Heart left ventricle (tissue), 16 donors: ENCODE measurements at places on chromosomes 1 and 21. TPM values are rescaled to one million over a fixed set of nuclear protein-coding genes. Genes with fewer than 3 reads are reported as not detected.

The GNAI3 gene
- 5.4 TPM for total RNA-seq

The PODN gene
- total RNA-seq, result 5.9 TPM

GRCh38 chr1:59104191-59104760 is 192.6 kb upstream of the FGGY start:
- no peak for DNase-seq

GRCh38 chr1:224800486-224801119 is 128.9 kb upstream of the DNAH14 start:
- no peak for DNase-seq

GRCh38 chr21:17602874-17603273 is 9.8 kb downstream of the BTG3 start:
- DNase-seq, result no peak

DNA sequence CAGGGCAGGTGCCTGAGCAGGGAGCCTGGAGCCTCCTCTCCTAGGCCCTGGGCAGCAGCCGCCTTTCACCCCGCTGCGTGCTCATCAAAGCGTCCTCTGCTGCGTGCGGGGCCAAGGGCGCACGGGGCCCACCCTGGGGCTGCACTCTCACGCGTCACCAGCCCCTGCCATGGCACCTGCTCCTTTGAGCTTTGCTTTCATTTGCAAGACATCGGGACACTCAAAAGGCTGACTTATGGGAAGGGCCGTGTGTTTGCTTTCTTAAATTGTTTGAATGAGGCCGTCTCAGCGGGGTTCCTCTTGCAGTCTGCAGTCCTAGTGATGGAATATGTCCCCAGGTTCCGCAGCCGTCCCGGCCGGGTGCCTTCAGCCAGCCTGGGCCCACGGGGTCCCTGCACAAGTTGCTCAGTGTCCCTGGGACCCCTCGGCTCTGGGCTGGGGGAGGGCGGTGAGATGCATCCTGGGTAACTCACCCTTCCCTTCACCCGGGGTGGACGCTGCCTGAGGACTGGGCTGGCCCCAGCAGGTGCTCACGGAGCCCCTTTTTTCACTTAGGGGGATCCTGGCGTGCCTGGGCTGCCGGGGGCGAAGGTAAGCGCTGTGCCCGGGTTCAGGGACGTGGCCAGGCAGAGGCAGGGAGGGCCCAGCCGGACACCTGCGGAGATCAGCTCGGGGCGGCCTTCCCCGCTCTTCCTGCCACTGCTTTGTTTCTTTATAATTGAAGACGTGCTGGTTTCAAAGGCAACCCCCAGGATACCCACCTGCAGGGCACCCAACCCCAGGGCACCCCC is 53.1 kb downstream of the SLC19A1 start:
- no peak for DNase-seq

DNA sequence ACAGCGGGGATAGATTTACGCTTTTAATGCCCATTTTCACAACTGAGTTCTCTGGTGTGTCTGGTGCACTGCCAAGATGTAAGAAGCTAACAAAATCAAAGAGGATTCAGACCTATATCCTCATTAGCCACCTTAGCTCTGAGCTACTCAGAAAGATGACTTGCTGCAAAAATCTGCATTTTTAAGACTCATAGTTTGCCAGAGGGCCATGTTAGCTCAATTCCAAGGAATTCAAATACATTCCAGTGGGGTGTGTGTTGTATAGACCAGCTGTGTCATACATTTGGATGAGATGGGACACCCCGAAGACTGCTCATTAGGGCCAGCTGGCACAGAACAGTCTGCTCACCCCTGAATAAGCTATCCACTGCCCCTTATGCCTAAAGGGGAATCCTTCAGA is 8.9 kb downstream of the DENND2D start:
- no peak for DNase-seq

DNA sequence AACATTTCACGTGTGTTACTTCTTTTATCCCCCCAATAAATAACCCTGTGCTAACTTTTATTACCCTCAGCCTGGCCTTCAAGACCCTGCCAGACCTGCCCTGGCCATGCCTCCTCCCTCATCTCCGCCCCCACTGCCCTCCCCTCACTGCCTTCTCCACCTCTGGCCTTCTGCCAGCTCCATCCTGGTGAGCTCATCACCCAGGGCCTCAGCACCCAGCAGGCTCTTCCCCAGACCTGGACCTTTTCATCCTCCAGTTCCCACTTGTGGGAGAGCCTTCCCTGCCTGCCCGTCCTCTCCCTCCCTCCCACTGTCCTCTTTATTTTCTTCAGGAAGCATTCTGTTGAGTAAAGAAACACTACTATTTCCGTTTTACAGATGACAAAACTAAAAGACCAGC is 72.0 kb downstream of the SLC66A1 start:
- peak; percentile 64 for DNase-seq

The IL22RA1 gene
- total RNA-seq, result not detected

GRCh38 chr1:212586206-212587015 is 22.1 kb upstream of the ATF3 start:
- DNase-seq, result no peak

DNA sequence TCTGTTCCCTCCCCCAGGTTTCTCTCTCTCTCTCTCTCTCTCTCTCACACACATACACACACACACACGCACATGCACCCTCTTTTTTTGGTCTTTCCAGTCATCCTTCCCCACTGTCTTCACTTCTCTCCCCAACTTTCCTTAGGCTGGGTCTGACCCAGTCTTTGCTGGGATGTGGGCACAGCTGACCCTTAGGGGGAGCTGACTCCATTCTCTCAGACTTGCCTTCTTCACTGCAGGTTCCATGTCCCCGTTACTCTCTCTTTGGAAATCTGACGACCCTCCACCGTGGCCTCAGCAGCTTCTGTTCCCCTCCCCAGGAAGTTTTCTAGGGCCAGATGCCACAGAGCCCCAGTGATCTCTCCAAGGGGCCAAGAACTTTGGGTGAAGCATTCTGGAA is 2.1 kb downstream of the DISP3 start:
- DNase-seq, result no peak

DNA sequence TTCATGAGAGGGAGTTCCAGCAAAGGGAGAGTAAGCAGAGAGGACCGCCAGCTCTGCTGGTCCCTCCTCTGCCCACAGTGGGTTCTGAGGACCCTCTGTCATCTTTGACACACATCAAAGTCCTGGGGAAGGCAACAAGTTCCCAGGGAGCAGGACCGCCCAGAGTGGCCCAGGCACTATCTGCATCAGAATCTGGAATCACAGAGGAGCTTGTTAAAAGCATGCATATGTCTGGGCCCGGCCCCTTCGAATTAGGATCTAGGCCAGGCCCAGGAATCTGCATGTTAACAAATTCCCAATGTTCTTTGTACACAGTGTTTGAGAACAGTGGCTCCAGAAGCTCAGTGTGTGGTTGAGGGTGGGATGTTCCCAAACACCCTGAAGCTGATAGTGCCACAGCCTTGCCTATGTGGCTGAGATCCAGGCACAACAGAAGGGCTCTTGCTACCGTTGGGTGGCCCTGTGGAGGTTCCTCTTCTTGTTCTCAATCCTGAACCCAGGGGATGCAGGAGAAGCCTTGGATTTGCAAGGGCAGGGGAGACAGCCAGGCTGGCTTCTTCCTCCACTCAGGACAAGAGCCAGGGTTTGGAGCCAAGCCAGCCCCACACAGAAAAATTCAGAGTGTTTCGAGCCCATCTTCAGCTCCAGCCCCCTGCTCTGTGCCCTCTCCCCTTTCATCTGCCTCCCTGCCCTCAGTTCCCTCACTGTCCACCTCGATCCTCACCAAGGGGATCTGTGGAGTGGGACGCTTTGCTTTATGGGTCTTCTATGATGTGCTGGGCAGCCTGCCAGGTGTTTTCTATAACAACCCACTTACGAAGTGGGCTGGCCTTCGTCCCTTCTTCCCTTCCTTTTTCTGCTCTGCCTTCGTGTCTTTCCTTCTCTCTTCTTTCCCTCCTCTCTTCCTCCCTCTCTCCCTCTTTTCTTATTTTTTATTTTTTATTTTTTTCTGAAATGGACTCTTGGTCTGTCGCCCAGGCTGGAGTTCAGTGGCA is 129.0 kb upstream of the TMPRSS2 start:
- DNase-seq, result no peak

GRCh38 chr1:104932030-104932915 is 1182.6 kb downstream of the AMY1C start:
- no peak for DNase-seq

GRCh38 chr1:183634429-183635065 is 1.0 kb downstream of the ARPC5 start:
- DNase-seq, result no peak

- no peak for DNase-seq
These were observed 98.7 kb upstream of the LHX8 start for GRCh38 chr1:75035536-75035935.

The ELAVL4 gene
- total RNA-seq, result not detected

DNA sequence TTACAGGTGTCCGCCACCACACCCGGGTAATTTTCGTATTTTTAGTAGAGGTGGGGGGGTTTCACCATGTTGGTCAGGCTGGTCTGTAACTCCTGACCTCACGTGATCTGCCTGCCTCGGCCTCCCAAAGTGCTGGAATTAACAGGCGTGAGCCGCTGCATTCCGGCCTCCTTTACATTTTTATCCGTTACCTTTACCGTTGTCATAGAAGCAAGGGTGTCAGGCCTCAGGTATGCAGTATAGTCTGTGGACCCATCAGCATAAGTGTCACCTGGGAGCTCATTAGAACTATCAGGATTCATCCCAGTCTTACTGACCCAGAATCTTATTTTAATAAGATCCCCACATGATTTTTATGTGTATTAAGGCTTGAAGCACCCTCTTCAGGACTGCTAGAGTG is 5.4 kb downstream of the CDC42 start:
- DNase-seq, result no peak

- no peak for DNase-seq
These were observed 28.1 kb downstream of the KMO start for GRCh38 chr1:241560146-241560848.

The VWA5B1 gene
- total RNA-seq, result 0.70 TPM

GRCh38 chr1:208923946-208924720 is 659.4 kb upstream of the CAMK1G start:
- no peak for DNase-seq

- peak; percentile 46 for DNase-seq
These were observed 6.3 kb downstream of the TMEM234 start for GRCh38 chr1:32215629-32216480.

DNA sequence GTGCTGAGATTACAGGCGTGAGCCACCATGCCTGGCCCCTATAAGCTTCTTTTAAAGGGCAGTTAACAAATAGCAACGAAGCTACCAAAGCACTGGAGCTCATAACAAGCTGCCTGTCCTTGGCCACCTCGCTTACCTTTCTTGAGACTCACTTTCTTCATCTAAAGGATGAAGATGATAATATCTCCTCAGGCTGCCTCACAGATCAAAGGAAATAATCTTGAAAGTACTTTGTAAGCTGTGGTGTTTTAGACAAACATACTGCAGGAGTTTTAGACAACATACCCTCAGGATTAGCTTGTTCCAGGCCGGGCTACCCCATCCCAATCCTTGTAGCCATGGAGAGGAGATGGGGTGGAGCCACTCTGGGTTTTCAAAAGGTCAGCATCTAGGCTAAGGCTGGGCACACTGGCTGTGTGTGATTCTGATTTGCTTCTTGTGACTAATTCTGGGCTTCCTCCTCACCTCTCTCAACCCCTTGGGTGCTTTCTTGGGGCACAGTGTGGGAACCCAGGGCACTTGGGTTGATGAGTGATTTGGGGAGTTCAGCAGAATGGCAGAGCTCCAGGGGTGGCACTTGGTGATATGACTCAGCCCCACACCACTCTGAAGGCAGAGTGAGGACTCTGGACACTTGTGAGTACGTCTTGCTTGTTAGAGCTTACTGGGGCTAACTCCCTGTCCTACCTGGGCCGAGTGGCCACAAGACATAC is 5.2 kb downstream of the GPR25 start:
- DNase-seq, result no peak

The MCOLN2 gene
- total RNA-seq, result not detected

GRCh38 chr1:192918259-192918658 is 109.4 kb downstream of the RGS2 start:
- DNase-seq, result no peak

The TRPM2 gene
- 0.97 TPM for total RNA-seq

DNA sequence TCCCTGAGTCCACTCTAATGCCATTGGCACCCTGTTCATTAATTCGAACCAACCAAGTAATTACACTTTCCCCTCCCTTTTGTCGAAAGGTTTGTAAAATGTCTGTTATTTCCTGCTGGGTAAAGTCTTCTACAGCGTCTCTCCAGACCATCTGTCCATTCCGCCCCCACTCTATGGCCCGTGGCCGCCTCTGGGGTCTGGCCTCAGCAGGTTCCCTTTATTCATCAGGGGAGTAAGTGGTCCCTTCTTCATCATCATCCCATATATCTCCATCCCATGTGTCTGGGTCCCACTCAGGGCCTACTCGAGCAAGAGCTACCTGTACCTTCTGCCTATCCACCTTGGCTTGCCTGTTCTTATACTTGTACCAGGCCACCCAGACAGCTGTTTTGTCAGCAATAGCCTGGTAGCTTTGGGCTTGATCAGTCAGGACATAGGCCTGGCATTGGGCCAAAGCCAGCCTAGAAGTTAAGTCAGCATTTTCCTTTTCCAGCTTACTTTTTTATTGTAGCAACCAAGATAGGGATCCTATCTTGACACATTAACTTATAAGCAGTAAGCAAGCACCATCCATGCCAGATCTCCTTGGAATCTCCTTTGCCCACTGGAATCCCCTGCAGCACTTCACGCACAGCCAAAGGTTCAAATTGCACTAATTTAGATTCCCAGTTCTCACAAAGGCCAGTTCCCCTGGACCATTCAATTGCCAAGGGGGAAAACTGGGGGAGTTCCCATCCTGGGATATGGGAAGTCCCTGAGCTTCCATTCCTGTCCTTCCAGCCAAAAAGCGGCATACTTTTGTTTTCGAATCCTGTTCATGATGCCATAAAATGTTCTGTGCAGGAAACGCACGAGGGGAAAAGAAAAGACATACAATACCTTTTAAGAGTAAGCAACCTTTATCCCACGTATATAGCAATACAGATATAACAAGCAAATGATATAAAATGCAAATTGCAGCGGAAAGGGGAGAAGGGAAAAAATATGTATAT is 6.6 kb upstream of the STUM start:
- DNase-seq, result no peak

GRCh38 chr1:28436211-28436769 is 66.8 kb downstream of the PHACTR4 start:
- no peak for DNase-seq

DNA sequence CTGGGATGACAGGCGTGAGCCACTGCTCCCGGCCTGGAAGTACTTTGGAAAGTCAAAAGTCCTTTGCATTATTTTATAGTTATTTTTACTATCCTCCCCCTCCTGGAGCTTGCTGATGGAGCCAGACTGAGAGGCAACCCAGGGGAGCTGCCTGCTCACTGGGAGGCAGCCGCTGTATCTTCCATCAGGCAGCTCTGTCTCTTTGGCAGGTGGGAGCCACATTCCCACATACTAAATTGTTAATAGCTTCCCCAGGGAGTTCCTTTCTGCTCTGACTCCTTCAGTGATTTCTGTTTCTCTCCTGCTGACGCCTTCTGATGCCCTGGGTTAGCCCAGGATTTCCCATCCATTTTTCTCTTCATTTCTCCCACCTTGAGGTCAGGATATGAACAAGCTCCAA is 4.9 kb upstream of the OPRD1 start:
- no peak for DNase-seq

DNA sequence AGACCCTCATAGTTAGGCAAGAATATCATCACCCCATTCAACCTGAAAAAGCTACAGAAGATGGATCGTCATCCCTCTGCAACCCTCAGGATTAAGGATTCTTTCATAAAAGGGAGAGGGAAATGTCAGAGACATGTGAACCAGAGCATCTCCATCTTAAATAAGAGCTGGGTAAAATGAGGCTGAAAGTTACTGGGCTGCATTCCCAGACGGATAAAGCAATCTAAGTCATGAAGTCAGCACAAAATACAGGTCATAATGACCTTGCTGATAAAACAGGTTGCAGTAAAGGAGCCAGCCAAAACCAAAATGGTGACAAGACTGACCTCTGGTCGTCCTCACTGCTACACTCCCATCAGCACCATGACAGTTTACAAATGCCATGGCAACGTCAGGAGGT is 22.6 kb downstream of the PRDX6 start:
- no peak for DNase-seq
